CD4-positive, CD25-positive, alpha-beta regulatory T cell (primary cell): ENCODE measurements at places on chromosomes 1 and 21. TPM values are rescaled to one million over a fixed set of nuclear protein-coding genes. Genes with fewer than 3 reads are reported as not detected.

AKNAD1 gene
- total RNA-seq, result not detected

PAPPA2 gene
- total RNA-seq, result 0.12 TPM

UBL4B gene
- not detected for total RNA-seq

GRCh38 chr1:65630855-65631254, 161.8 kb upstream of the PDE4B start:
- no peak for DNase-seq

DNA sequence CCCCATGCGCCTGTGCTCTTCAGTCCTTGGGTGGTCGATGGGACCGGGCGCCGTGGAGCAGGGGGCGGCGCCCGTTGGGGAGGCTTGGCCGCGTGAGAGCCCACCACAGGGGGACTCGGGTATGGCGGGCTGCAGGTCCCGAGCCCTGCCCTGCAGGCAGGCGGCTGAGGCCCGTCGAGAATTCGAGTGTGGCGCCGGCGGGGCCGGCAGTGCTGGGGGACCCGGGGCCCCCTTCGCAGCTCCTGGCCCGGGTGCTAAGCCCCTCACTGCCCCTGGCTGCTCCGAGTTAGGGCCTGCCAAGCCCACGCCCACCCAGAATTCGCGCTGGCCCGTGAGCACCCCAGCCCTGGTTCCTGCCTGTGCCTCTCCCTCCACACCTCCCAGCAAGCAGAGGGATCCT, 26.1 kb downstream of the TLR5 start:
- DNase-seq, result no peak

DNA sequence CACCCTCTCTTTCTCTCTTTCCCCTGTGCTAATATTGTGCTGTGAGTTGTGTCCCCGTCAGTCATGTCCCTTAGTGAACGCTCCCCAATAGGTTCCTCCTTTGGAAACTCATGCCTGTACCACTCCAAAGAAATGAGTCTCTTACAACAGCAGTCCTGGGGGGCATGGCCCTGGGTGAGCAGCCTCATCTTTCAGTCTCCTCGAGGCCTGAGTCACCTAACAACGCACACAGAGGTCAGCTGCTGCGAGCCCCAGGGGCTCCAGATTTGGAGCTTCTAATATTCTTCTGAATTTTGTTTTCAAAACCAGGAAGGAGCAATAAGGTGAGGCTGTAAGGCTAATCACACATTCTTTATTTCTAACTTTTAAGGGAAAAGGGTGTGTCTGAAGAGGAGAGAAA, 30.5 kb upstream of the ZBTB8A start:
- DNase-seq, result no peak

DNA sequence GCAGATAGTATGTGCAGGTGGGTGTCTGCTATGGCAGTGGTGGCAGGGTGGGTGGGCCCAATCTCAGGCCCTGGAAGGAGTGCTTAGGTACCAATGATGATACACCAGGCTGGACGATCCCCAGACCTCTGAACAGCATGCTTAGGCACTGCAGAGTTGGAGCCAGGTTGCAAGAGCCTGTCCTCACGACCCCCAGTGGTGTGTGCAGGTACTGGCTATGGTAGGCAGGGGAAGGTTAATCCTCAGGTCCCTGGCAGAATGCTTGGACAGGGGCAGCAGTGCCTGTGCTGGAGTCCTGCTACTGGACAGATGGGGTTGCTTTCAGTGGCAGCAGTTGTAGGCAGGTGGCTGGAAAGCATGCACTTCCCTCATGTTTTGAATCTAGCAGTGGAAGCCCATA, 100.5 kb upstream of the NEK7 start:
- no peak for DNase-seq

DNA sequence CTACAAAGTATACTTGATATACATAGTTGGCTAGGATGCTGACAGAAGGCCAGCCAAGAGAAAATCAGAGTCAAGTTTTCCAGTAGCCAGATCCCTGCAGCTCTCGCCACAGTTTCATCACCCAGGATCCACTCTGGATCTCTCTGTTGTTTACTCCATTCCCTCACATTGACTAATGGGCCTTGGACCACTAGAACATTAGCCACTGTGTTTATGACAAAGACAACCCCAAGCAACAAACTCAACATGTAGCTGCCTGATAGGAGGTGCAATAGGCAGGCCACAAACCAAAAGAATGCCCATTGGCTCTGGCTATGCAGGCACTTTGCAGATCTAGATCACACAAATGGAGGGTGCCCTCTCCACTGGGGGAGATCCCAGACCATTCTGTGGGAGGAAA, 44.2 kb downstream of the ARHGEF11 start:
- no peak for DNase-seq

CRYBG2 gene
- total RNA-seq, result 2.3 TPM

G0S2 gene
- total RNA-seq, result not detected

DNA sequence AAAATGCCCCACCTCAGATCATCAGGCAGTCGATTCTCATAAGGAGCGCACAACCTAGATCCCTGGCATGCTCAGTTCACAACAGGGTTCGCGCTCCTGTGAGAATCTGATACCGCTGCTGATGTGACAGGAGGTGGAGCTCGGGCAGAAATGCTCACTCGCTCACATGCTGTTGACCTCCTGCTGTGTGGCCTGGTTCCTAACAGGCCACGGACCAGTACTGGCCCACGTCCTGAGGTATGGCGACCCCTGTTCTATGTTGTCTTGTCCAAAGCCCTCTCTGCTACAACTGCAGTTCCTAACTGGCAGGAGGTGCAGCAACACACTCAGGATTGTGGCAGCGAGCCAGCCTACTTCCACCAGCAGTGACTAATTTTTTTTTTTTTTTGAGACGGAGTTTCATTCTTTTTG, 70.6 kb downstream of the CLSTN1 start:
- no peak for DNase-seq
